ENCODE measurements at places on chromosomes 16 and 17.

DNA sequence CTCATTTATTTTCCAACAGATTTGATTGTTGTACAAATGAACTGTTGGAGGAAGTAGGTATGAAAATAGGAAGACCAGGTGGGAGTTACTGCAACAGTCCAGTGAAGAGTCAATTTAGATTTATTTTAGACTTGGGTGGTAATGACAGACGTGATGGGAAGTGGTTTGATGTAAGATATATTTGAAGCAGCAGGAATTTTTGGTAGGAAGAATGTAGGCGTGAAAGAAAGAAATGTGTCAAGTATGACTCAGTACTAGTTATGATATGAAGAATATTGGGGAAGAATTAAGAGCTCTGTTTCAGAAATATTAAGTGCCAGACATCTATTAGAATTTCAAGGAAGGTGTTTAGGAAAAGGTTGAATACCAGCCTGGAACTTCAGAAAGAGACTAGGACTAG lies 247.9 kb upstream of the AXIN2 start:
- DNase-seq: no peak

DNA sequence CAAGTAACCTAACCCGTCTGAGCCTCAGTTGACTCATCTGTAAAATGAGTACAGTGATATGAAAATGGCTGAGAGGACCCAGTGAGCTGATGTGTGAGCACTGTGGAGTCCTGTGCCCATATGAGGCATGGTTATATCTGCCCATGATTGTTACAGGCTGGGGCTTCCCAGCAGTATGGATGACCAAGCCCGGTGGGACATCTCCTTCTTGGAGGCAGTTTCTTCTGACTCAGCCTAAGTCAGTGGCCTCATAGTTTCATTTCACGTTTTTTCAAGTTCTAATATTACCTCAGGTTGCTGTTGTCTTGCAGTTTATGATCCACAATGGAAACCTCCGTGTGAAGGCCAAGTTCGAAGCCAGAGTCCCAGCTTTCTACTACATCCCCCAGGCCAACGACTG lies 4.8 kb downstream of the ADAP2 start:
- no peak for DNase-seq

GRCh38 chr16:10037751-10038150 lies 144.5 kb downstream of the GRIN2A start:
- DNase-seq: no peak

DNA sequence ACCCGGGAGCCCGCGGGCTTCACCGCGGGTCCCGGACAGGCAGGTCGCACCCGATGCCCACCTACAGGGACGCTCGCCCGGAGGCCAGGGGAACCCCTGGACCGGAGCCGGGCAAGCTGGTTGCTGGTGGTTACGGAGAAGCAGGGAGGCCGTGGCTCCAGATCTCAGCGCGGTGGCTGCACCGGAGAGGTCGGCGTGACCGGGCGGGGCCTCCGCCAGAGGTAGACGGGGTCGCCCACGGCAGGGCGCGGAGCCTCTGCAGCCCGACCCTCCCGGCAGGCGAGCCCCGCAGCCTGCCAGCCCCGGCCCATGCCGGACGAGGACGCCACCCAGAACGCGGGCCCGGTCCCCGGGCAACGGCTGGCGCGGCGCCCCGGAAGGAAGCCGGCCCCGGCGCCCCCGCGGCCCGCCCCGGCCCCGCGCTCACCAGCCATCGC lies 341 bp downstream of the PCYT2 start:
- no peak for DNase-seq

GRCh38 chr16:31409433-31409832 lies 16.3 kb downstream of the ITGAD start:
- DNase-seq: peak; percentile 32

GRCh38 chr17:80704894-80705293 lies 160.3 kb downstream of the RPTOR start:
- DNase-seq: no peak

- DNase-seq: no peak
These were observed 11.6 kb upstream of the STRADA start for GRCh38 chr17:63753215-63753614.

- no peak for DNase-seq
These were observed 10.5 kb downstream of the DBNDD1 start for GRCh38 chr16:90008708-90009145.

- no peak for DNase-seq
These were observed 11.7 kb downstream of the GAA start for GRCh38 chr17:80113033-80113484.

DNA sequence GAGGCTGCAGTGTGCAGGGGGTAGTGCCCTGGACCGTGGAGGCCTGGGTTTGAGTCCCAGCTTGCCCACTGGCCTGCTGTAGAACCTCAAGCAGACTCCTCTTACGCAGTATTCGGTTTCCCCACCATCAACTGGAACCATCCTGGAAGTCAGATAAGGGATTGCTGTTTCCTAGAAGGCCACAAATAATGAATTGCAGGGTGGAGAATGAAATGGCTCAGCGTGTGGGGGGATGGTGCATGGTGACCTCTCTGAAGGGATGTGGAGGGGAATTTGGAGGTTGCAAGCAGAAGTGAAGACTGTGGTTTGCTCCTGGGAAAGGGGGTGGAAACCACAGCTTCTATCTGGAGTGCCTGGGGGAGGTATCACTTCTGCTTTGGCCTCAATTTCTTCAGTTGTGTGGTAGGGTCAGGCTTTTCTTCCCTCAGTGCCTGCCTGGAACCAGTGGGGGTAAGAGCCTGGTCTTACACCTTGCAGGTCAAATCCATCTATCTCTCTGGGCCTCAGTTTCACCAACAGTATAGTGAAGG lies 1.7 kb downstream of the ADGRG5 start:
- DNase-seq: no peak

DNA sequence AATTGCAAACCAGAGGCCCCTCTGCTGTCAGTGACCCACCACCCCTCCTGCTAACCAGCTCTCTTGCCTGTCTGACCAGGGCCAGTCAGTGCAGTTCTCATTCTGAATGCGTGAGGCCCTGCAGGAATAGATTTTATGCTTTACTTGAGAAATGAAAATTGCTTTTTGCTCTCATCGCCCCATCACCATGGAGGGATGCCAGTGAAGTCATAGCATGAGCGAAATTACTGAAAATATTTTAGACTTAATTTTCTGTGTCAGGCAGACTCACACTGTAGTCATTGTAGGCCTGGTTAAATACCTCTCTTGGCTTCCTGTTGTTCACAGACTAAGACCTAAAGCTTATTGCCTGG lies 490.5 kb upstream of the CDH5 start:
- no peak for DNase-seq

DNA sequence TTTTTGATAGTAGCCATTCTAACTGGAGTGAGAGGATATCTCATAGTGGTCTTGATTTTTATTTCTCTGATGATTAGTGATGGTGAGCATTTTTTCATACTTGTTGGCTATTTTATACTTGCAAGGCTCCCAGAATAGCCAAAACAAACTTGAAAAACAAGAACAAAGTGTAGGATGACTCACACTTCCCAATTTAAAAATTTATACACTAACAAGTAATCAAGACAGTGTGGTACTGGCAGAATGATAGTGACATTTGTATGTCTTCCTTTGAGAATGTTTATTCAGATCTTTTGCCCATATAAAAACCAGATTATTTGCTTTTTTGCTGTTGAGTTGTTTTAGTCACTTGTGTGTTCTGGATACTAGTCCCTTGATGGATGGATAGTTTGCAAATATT lies 17.8 kb downstream of the SPECC1 start:
- no peak for DNase-seq

GRCh38 chr17:49292901-49293300 lies 62.3 kb upstream of the PHOSPHO1 start:
- no peak for DNase-seq

GRCh38 chr17:8345052-8345690 lies 5.5 kb downstream of the ODF4 start:
- DNase-seq: no peak

GRCh38 chr16:841455-842060 lies 41.0 kb upstream of the GNG13 start:
- no peak for DNase-seq

DNA sequence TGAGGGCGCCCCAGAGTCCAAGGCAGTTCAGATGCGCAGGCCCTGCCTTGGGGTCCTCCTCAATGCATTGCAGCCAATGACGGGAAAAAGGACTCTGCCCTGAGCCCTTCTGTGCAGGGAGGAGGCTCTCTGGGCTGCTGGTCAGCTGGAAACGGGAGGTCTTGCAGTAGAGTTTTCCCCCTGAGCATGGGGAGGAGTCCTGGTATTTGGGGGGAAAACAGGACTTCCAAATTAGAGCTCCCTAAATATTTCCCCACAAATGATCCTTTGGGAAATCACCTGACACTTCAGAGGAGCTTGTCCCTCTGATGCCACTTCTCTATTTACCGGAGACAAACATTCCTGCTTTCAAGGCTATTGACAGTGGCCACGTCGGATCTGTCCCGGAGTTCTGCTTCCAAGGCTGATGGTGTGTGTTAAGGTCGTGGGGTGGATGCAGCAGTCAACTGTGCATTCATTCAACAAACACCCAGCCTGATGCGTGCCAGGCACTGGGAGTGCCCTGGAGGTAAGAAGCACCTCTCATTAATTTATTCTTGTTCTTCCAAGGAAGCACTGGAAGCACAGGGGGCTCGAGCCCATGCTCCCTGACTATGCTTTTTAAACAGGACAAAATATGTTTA lies 73.0 kb upstream of the DNAH17 start:
- DNase-seq: no peak

DNA sequence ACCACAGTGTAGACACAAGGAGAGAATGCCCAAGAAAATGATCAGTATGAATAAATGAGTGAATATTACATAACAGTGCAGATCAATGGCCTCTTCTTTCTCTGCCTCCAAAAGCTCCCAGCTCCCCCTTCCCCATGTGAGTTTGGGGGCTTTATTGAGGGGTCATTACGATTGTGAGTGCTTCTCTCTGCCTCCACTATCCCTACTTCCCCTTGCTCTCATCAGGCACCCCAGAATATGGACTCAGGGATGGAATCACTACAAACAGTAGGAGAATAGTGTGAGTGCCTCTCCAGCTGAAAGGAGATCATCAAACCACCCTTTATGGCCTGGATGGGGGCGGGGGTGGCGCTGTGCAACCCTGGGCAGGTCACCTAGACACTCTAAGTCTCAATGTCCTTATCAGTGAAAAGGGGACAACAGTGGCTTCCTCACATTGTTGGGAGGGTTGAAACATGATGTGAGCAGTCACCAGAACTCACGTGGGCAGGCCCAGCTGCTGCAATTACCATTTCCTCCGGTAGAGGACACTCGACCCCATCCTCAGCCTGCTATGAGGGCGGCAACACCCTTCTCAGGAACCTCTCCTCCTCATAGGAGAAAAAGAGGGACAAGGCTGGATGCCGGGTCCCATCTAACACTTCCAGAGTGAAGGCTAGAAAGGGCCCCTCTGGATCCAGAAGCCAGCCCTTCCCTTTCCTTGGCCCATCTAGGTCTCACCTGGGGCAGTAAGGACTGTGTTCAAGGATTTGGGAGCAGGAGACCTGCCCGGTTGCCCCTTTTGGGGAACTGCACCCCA lies 2.1 kb upstream of the EPOP start:
- DNase-seq: peak; percentile 83

DNA sequence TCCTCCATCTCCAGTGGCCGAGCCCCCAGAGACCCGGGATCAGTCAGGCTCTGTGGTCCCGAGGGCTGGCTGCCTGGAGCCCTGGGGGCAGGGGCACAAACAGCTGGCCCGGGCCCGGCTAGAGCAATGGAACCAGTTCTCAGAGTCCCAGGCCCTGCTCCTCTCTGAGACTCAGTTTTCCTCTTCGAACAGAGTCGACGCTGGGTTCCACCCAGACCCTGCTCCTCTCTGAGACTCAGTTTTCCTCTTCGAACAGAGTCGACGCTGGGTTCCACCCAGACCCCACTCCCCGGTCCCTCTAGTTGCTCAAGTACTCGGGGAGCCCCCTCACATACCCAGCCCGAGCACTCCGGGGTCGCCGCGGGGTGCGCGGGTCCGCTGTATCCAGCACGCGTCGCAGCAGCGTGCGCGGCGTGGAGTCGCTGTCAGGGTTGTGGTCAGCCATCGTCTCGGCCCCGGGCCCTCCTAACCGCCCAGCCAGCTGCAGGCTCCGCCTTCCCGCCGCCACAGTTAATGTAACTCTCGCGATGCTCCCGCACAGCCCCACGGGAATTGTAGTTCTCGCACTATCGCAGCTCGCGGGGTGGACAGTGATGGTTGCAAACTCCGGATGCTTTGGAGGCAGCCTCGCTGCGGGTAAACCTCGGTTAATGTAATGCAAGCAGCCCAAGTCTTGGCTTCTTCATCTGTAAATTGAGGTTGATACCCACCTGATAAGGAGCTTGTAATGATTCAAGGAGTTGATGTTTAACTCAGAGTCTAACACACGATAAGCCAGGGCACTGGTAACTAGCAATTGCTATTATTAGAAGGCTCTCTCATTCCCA lies 8.5 kb upstream of the THAP11 start:
- DNase-seq: peak; percentile 41

DNA sequence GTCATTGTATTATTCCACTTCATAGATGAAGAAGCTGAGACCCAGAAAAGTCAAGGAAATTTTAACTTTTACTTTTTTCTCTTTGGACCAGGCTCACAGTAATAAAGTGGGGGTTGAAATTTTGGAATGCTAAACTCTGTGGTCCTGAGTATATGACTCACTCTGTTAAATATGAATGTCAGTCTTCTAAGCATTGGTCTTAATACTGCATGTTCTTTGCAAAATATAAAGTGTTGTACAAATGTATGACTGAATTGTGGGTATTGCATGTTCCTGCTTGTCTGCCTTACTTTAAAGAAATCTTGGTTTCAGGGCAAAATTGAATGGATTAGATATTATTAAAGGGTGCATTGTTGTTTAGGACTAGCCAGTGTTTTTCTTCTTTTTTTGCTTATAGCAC lies 950.8 kb upstream of the GOT2 start:
- DNase-seq: no peak

GRCh38 chr17:82553210-82553930 lies 33.8 kb downstream of the FOXK2 start:
- DNase-seq: no peak

DNA sequence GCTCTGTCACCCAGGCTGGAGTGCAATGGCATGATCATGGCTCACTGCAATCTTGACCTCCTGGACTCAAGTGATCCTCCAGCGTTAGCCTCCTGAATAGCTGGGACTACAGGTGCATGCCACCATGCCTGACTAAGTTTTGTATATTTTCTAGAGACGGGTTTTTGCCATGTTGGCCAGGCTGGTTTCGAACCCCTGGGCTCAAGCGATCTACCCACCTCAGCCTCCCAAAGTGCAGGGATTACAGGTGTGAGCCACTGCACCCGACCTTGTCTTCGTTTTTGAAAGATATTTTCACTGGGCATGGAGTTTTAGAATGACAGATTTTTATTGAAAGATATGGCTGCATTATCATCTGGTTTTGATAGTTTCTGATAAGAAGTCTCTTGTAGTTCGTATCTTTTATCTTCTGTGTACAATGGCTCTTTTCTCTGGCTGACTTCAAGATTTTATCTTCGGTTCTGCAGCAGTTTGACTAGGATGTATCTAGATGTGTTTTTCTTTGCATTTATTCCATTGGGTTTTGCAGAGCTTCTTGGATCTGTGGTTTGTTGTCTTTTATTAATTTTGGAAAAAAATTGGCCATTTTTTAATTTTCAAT lies 14.6 kb downstream of the ADGRG5 start:
- DNase-seq: no peak

GRCh38 chr17:34374457-34374856 lies 11.4 kb upstream of the CCL1 start:
- DNase-seq: no peak

- no peak for DNase-seq
These were observed 107.8 kb downstream of the CLEC16A start for GRCh38 chr16:11051879-11052808.

- no peak for DNase-seq
These were observed 8.9 kb downstream of the TLE7 start for GRCh38 chr16:71432906-71433305.

GRCh38 chr16:17162560-17162959 lies 308.2 kb downstream of the XYLT1 start:
- no peak for DNase-seq
